HCT116 (cell line): ENCODE measurements at places on chromosomes 2 and 18. TPM values are rescaled to one million over a fixed set of nuclear protein-coding genes. Genes with fewer than 3 reads are reported as not detected.

DNA sequence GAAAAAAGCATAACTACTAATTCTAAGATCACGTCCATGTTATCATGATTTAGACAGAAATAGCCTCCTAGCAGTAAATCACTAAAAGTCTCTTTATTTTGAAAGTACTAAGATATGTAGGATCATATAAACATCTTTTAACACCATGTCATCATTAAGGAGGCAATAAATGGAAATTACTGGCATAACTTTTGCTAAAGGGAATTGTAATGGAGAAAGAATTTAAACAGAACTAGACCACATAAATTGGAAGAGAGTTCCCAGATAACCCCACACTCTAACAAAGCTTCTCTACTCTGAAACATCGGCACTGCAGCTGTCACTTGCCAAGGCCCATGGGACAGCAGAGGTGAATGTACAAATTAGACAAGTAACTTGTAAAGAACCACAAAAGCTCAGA lies 29.5 kb downstream of the STK39 start:
- no peak overlapping the region for H3K4me3 ChIP-seq
- H3K4me1 ChIP-seq = peaks cover 100% of the 10 kb centered on the region
- peak overlapping the region; percentile 99 for H3K27ac ChIP-seq
- H3K36me3 ChIP-seq = no peaks in the 10 kb centered on the region
- H3K27me3 ChIP-seq = no peaks in the 10 kb centered on the region

The CCDC74A gene
- total RNA-seq = 13.6 TPM

The GALR1 gene
- not detected for total RNA-seq

DNA sequence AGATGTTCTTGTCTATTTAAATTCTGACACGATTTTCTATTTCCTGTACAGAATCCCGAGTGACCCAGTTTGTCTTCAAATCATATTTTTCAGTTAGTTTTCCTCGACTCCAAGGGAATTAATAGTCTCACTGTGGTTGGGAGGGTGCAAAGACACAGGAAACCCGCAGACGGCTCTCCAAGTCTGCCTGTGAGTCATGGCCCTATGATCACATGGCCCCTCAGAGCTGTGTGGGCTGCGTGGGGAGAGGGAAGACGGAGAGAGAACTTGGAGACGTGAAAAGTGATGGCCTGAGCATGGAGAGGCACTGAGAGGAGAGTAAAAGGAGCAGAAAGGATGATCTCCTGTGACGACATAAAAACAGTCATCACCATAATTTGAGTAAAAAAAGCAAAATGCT lies 989.9 kb downstream of the DCDC2C start:
- no peak for DNase-seq
- H3K27me3 ChIP-seq = no peaks in the 10 kb centered on the region
- H3K4me1 ChIP-seq = no peaks in the 10 kb centered on the region

The C18orf32 gene
- total RNA-seq = 35.0 TPM

GRCh38 chr2:219409619-219410018 lies 8.6 kb upstream of the DES start:
- no peak for DNase-seq
- no peak overlapping the region for H3K4me3 ChIP-seq
- H3K27me3 ChIP-seq = no peaks in the 10 kb centered on the region
- H3K27ac ChIP-seq = no peak overlapping the region
- no peaks in the 10 kb centered on the region for H3K36me3 ChIP-seq
- peaks cover 7% of the 10 kb centered on the region for H3K4me1 ChIP-seq

The PCARE gene
- not detected for total RNA-seq

- DNase-seq = no peak
- no peaks in the 10 kb centered on the region for H3K27me3 ChIP-seq
- no peak overlapping the region for H3K27ac ChIP-seq
- H3K36me3 ChIP-seq = peaks cover 3% of the 10 kb centered on the region; the same call in 1 of the 2 replicates
- H3K4me1 ChIP-seq = peaks cover 54% of the 10 kb centered on the region
Observed at GRCh38 chr2:234976479-234977227, 24.8 kb downstream of the SH3BP4 start.

- DNase-seq = no peak
- 0 out of 2 replicates have a peak, but pooled peaks cover 5% of the 10 kb centered on the region for H3K4me1 ChIP-seq
- no peaks in the 10 kb centered on the region for H3K27me3 ChIP-seq
- H3K4me3 ChIP-seq = no peak overlapping the region
- H3K36me3 ChIP-seq = no peaks in the 10 kb centered on the region
- H3K27ac ChIP-seq = no peak overlapping the region
Observed at GRCh38 chr18:24491927-24492834, 31.7 kb downstream of the HRH4 start.

GRCh38 chr18:79748321-79749180 lies 49.2 kb upstream of the KCNG2 start:
- no peaks in the 10 kb centered on the region for H3K4me1 ChIP-seq
- DNase-seq = no peak
- no peak overlapping the region for H3K4me3 ChIP-seq
- H3K27ac ChIP-seq = no peak overlapping the region
- H3K27me3 ChIP-seq = no peaks in the 10 kb centered on the region
- no peaks in the 10 kb centered on the region for H3K36me3 ChIP-seq

DNA sequence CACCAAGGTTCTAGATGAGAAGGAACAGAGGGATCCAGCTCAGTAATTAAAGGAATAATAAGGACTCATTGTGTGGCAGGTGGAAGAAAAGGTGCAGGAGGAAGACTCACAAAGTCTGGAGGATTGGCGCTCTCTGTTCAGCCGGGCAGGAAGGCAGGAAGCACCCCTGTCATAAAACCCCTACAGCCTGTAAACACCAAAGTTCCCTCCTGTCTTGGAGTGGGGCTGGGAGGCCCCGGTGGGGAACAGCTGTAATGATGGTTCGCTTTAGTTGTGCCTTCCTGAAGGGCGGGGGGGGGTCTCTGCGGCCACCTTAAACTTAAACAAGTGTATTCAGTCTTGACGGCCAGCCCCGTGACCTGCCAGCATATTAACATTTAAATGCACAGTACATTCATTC lies 84.3 kb downstream of the GBX2 start:
- 0 out of 2 replicates have a peak, but pooled peaks cover 5% of the 10 kb centered on the region for H3K36me3 ChIP-seq
- no peak overlapping the region for H3K4me3 ChIP-seq
- H3K4me1 ChIP-seq = peaks cover 2% of the 10 kb centered on the region
- no peak overlapping the region for H3K27ac ChIP-seq
- DNase-seq = no peak

DNA sequence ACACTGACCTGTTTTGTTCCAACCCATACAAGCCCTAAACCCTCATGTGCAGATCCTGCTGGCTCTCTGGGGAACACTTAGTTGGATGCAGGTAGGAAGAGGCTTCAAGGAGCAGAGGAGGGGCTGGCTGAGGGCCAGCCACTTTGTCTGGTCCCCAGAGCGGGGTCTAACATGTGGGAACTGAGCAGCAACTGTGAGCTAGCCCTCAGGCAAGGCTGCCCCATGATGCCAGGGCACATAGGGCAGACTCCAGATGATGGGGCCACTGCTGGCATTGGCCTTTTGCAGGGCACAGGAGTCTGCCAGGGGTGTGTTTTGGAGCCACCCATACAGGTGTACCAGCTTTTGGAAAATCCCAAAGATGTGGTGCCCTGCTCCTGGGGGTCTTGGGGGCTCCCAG lies 67.7 kb downstream of the HPCAL1 start:
- DNase-seq = no peak
- H3K36me3 ChIP-seq = no peaks in the 10 kb centered on the region
- no peak overlapping the region for H3K27ac ChIP-seq
- no peaks in the 10 kb centered on the region for H3K4me1 ChIP-seq

The TTC21B gene
- 12.2 TPM for total RNA-seq

GRCh38 chr2:3637692-3638455 lies 20.1 kb upstream of the ALLC start:
- DNase-seq = no peak
- H3K27me3 ChIP-seq = no peaks in the 10 kb centered on the region
- no peak overlapping the region for H3K27ac ChIP-seq
- no peaks in the 10 kb centered on the region for H3K36me3 ChIP-seq
